ENCODE measurements at places on chromosomes 4 and X.

DNA sequence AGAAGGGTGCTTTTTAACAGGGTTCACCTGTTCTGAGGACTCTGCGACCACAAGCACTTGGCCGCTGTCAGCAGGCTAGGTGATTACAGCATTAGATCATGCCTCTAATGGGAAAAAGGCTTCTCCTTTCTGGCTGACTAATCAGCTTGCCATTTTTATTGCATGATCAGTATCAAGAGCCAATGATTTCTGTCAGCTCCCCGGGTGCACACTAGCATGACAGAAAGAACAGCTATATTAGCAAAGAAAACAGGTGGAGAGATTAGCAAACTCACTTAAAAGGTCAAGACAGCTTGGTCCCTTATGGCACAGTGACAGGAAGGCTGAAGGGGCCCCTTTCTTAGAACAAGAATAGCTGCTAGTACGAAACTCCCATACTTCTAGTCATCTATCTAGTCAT, 170.0 kb downstream of the SMIM20 start:
- DNase-seq: no peak

GRCh38 chrX:16807976-16808542, 21.8 kb downstream of the TXLNG start:
- DNase-seq: no peak

DNA sequence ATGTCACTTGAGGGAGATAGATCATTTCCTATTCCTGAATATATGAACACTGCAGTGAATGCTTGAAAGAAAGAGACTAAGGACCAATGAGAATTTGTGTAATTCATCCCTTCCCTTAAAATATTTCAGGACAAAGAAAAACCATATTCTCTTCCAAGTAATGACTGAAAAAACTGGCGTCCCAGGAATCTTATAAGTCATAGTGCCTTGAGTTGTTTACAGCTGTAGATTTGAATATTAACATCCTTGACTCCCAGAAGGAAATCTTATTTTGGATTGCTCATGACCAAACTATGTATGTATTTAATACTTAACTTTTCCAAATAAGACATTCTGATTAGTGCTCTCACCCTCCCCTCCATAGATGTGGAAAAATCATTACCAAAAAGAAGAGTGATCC, 55.5 kb downstream of the CLDN22 start:
- DNase-seq: no peak

- DNase-seq: no peak
These were observed 357.6 kb upstream of the CPEB2 start for GRCh38 chr4:14644580-14645282.

DNA sequence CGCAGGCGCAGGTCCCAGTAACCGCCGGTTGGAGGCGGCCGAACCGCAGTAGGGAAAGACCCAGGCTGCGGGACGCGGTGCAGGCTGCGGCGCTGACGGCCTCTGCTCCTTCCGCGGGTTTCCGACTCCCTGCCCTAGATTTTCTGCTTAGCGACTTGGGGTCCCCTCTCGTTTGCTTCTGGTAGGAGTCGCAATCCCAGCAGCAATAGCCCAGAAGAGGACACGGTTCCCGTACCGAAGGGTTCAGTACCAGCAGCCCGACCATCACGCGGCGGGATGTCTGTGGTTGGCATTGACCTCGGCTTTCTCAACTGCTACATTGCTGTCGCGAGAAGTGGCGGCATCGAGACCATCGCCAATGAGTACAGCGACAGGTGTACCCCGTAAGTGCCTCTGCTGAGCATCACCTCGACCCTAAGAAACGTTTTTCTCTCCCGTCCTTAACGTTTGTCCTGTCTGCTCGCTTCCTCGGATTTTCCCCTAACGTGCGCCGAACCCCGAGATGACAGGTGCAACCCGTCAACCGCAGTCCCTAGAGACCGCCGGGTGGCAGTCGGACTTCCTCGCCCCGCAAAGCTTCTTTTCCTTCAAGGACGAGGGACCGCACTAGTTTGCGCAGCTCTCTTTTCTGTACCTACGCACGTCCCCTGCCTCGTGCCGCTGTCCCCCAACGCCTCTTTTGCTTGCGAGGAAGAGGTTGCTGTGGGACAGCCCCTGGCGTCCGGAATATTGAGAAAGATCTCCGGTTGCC, at the start of gene HSPA4L:
TSS of gene HSPA4L (plus strand) at position 48 of the 751 bp plus-strand sequence. CDS start at position 277, 229 bp downstream.
- DNase-seq: no peak

- DNase-seq: no peak
These were observed 109.8 kb upstream of the ATP6AP2 start for GRCh38 chrX:40470830-40471429.

DNA sequence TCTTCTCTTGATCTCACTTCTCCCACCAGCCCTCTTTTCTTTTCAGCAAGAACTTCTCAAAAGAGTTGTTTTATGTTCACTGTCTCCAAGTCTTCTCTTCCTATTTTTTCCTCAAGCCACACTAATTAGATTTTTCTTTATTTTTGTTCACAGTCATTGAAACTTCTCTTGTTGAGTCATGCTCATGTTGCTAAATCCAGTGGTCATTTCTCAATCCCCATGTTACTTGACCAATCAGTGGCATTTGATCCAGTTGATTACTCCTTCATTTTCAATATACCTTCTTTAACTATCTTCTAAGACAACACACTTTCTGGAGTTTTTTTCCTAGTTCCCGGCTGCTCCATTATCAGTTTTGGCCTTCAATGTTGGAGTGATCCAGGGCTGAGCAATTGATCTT, 103.1 kb upstream of the LSM6 start:
- DNase-seq: no peak

- DNase-seq: no peak
These were observed 155.8 kb downstream of the PDGFC start for GRCh38 chr4:156815717-156816359.

DNA sequence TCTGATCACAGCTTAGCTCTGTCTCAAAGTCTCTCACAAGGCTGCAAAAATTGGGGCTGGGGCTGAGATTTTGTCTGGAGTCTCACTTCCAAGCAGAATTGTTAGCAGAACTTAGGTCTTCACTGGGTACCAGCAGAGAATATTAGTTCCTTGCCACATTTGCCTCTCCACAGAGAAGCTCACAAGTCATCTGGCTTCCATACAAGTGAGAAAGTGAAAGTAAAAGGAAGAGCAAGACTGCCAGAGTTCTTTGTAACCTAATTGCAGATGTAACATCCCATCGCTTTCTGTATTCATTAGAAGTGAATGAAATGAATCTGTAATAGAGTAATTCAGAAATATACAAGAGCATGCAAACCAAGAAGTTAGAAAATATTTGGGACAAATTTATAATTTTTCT, 624.1 kb upstream of the GNPDA2 start:
- no peak for DNase-seq

GRCh38 chrX:119541188-119541587, 24.0 kb downstream of the STEEP1 start:
- no peak for DNase-seq

- DNase-seq: no peak
These were observed 53.6 kb downstream of the LIN54 start for GRCh38 chr4:82957045-82957444.

- no peak for DNase-seq
These were observed 8.7 kb downstream of the MSX1 start for GRCh38 chr4:4868040-4868757.

- DNase-seq: no peak
These were observed 5.1 kb downstream of the RHOH start for GRCh38 chr4:40201898-40202297.

GRCh38 chr4:152613351-152613750, 66.4 kb downstream of the TMEM154 start:
- no peak for DNase-seq

- DNase-seq: no peak
These were observed 140.2 kb upstream of the KLF3 start for GRCh38 chr4:38523524-38524448.

- DNase-seq: no peak
These were observed at the start of the genes SATL1 and ZNF711 for GRCh38 chrX:85243761-85244449. Gene SATL1 (minus strand): TSS chrX:85243779. CDS start chrX:85108968, 134,811 bp downstream. Gene ZNF711 (plus strand): TSS chrX:85243991. CDS start chrX:85247573, 3,582 bp downstream.

DNA sequence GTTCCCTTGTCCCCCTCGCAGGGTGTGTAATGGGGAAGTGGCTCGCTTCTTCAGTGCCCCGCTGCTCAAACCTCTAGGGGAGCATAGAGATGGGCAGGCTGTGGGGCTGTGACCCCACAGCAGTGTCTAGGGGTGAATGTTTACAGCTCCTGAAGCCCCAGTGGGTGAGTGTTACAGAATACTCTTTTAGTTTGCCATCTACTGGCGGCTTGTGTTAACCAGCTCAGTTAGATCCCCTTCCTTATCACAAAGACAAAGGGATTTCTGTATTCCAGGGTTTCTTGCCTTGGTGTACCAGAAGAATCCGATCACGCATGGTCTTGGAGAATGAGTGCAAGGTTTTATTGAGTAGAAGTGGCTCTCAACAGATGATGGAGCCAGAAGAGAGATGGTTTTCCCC, 108.1 kb upstream of the IQCM start:
- no peak for DNase-seq

DNA sequence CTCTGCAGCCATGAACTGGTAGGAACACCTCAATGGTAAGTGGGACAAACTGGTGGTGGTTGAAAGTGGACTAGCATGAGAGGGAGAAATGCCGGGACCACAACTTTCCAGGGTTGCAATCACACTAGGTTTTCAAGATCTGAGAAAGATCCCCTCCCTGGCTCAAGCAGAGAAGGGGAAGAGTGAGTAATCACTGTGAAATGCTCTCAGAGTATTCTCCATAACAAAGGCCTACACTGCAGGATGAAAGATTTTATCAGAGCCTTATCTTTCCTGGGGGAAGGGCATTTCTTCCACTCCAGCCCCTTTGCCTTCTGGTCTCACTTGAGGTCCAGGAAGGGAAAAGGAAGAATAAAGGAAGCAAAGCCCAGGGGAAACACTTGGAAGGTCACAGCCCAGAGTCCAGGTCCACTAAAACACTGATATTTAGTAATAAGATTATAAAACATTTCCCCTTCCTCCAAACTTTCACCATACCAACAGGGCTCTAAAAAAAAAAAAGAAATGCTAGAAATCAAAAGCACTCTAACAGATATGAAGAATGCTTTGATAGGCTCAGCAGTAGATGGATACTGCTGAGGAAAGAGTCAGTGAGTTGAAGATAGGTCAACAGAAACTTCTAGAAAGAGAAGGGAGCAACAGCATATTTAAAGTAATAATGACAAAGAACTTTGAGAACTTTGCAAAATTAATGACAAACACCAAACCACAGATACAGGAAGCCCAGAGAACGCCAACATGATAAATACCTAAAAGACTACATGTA, 95.9 kb downstream of the WDFY3 start:
- no peak for DNase-seq

- DNase-seq: no peak
These were observed 51.1 kb upstream of the UNC5C start for GRCh38 chr4:95599777-95600400.

- DNase-seq: no peak
These were observed 23.4 kb downstream of the RBM47 start for GRCh38 chr4:40606239-40606767.

GRCh38 chr4:31741326-31741725, 1021.2 kb downstream of the PCDH7 start:
- DNase-seq: no peak

GRCh38 chrX:56343664-56344063, 111.5 kb downstream of the KLF8 start:
- no peak for DNase-seq

- DNase-seq: no peak
These were observed 62.3 kb upstream of the DKK2 start for GRCh38 chr4:107098401-107098800.

GRCh38 chr4:7590189-7590588, 155.5 kb upstream of the PSAPL1 start:
- DNase-seq: no peak

DNA sequence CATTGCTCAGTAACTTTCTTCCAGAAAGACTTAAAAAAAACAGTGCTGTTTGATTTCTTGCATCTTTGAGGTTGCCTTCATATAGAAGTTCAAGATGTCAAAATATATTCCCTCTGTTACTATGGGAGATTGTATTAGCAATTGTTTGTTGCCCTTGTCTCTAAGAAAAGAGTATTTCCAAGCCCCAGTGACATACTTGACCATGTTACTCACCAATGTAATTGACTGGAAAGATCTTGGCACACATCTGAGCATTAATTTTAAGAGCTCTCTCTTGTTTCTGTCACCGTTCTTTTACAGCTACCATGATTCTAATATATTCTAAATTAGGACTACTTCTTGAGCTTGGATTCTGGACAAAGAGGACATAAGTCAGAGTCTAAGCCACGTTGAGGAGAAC, 902.7 kb upstream of the EPHA5 start:
- no peak for DNase-seq

Data from activated naive CD8-positive, alpha-beta T cell treated with anti-CD3 and anti-CD28 coated beads, Interleukin-2, amount 50 U/mL, for 16 hours (primary cell).